ENCODE measurements at places on chromosomes 6 and 20. TPM values are rescaled to one million over a fixed set of nuclear protein-coding genes. Genes with fewer than 3 reads are reported as not detected.

CTCFL gene
- not detected for total RNA-seq

CARMIL1 gene
- total RNA-seq: 10.4 TPM

ME1 gene
- total RNA-seq: 0.24 TPM

TTLL9 gene
- total RNA-seq: not detected

NKX2-4 gene
- not detected for total RNA-seq

TMEM14B gene
- total RNA-seq: 77.0 TPM

FLRT3 gene
- not detected for total RNA-seq

SUMO4 gene
- total RNA-seq: 10.2 TPM

TSHZ2 gene
- 59.2 TPM for total RNA-seq

All from naive thymus-derived CD4-positive, alpha-beta T cell (primary cell).